ENCODE measurements at places on chromosomes 6 and 20.

DNA sequence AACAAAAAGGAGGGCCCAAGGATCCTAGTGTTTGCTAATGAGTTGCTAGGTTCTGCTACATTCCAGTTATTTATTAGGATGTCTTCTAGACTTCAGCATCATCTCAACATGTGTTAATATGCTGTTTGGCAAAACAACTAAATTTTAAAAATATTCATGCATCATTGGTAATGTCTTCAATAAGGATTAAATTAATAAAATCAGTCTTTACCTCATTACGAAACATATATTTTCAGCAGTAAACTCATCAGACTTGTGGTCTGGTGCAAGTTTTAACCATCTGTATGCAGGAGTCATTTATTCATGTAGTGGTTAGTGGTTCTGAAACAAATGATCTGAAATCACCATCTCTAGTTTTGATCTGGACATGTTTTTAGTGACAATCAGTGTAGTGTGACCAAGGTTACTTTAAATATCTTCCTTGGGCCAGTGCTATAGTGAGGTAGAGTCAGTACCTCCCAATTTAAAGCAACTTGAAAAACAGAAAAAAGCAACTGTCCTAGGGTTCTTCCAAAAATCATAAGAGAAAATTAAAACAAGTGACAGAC is 85.0 kb upstream of the KCNK16 start:
- DNase-seq: no peak

DNA sequence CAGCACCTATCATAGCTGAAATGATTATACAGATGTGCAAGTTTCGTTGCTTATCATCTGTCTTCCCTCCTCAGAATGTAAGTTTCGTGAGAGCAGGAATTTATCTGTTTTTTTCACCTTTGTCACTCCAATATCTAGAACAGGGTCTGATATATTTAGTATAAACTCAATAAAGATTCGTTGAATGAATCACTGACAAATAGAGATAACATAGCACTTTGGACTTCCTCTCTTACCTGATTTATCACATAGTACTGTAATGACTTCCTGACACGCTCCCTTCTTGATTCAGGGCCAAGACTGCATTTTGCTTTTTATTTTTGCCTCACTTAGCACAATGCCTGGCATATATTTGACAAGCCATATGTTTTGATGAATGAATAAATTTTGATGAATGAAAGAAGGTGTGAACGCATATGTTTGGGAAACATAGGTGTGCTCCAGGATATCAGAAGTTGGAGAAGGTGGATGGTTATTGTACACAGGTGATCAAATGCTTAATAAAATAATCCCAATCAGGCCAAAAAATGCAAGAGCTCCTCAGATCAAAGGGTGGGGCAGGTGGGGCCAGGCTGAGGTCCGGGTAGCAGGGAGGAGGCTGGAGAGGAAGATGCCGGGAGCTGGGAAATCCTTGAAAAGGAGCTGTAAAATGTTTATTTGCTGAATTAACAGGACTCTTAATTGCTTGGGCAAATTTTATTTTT is 33.0 kb downstream of the PIM1 start:
- DNase-seq: no peak

GRCh38 chr6:168612586-168612985 is 171.6 kb downstream of the SMOC2 start:
- DNase-seq: no peak

DNA sequence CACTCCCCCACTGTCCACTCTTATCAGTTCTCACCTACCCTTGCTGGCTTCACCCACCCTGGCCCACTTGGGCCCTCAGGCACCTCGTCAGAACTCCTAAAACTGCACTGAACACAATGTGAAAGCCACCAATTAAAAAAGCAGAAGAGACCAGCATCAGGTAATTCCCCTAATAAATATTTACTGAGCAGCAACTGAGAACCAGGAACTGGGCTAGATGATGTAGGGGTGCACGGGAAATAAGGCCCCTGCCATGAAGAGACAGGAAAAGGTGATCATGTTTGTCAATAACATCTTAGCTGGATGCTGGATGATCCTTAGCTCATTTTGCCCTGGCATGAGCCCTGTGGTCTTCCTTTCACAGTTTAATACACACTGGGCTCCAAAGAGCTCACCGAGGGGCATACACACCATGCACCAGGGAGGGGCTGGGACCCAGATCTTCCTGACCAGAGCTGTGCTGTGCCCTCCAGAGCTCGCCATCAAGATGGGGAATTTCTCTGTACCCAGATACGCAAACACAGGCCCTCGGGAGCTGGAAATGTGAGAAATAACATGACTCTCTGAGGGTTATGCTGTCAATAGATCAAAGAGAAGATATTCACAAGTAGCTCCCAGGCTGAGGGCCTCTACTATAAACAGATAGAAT is 113.6 kb upstream of the SLC22A16 start:
- DNase-seq: no peak

DNA sequence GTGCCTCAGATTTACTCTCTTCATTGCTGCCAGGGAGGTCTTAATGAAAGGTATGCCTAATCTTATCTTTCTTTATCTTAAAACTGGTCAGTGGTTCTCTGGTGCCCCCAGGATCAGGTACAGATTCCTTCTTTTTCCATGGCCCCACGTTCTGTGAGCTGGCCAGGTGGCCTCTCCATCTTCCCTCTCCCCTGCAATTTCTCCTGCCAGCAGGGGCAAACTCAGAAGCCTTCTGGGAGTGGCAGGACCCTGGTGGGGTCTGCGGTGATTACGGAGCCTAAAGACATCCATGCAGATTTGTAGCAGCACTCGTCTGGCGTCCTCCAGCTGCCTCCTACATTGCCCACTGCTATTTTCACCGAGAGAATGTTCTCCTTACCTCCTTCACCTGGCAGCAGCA is 95.8 kb downstream of the CCDC170 start:
- no peak for DNase-seq

GRCh38 chr6:13870214-13870830 is 54.4 kb upstream of the RNF182 start:
- DNase-seq: no peak

DNA sequence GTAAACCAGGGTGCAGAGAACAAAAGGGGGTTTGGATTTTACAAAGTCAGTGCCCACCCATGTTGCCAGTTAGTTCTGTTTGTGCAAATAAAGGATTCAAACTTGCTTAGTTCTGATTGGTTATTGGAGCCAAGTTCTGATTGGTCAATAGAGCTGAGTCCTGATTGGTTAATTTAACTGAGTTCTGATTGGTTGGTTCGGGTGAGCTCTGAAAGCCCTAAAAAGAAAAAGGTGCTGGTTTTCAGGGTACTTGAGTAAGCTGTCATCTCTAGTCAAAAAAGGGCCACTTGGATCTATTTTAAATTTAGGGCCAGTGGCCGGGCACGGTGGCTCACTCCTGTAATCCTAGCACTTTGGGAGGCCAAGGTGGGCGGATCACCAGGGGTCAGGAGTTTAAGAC is 47.6 kb downstream of the SCGN start:
- no peak for DNase-seq

DNA sequence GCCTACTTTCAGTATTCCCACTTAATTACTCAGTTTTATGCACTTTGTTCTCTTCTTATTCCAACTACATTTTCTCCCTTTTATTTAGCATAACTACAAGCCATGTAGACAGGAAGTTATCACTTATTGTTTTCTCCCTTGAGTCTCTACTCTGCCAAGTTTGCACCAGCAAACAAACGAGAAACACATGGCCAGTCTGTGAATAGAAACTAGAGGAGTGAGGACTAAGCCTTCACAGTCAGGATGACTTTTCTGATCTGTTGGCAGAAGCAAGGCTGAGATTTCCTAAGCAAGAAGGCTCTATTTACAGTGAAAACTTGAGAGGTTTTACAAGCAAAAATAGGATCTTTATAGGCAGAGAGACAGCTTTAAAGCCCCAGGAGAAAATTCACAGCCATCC is 69.8 kb upstream of the TINAG start:
- no peak for DNase-seq

DNA sequence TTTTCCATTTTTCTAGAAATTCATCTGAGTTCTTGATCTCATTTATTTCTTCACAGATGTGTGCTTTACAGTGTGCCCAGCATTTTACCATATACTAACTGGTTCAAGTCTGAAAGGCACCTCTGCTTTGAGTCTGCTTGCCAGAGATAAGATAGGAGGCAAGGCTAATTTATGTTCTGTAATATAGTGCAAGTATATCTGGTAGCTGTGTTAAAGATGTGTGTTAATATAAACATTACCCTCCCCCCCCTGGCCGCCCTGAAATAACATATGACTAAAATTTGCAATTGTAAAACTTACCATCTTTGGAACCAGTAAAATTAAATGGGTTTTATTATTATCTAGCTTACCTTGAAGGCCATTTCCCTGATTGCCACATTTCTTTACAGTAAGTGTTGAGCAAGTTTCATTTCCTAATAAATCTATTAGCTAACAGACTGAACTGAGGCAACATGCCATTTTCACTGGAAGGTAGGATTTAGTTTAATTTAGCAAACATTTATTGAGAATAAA is 2.7 kb downstream of the FBXO9 start:
- no peak for DNase-seq

GRCh38 chr20:58754584-58754983 is 62.0 kb downstream of the NPEPL1 start:
- no peak for DNase-seq

- DNase-seq: no peak
These were observed 144.5 kb upstream of the MCHR2 start for GRCh38 chr6:100138346-100139022.

DNA sequence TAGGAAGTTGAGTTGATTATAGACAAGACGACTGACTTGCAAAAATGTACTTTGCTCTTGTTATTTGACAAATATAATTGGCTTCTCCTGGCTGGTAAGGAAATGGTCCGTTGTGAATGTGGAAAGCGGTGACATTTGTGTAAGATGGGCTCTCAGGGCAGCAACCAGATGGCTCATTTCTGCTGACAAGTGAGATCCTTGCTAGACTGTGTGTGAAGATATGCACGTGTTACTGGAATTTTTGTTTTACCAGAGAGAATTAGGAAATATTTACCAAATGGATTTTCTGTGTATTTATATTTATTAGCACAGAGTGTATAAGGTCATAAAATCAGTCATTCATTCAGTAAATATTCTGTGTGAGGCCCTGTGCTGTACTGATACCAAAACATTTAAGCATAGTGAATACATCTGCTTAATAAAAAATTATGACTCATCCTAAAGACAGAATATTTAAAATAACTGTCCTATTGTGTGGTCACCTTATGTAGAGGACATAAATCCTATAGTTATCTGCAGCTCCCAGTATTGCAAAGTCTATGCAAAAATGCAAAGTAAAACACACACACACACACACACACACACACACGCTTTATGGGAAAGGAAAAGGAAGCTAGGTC is 109.9 kb upstream of the ASF1A start:
- no peak for DNase-seq

GRCh38 chr6:158684745-158685324 is 35.0 kb downstream of the SYTL3 start:
- no peak for DNase-seq

DNA sequence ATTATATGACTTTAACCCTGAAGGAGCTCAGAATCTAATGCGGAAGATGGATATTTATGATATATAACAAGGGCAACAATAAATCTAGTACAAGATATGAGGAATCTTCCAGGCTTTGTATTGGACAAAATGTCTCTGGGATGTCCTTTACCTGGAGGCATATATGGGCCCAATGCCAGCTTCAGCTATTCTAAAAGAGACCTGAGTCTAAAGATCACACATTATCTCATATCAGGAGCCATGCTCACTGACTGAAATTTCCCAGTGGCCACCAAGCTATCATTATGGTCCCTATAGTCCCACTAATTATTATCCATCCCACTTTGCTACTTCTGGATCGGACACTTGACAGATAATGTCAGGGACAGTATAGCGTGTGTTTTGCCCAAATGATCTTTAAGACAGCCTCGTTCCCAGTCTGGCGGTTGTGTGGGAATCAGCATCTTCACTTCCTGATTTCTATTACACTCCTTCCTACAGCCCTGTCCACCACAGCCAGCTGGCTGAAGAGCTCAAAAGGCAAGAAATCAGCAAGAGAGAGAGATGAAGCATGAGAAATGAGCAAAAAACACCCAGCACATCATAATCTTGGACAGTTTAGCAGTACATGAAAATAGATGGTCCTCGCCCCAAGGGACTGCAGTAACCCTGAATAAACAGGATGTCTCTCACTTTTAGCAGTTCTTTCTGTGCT is 34.9 kb downstream of the KLHL31 start:
- no peak for DNase-seq

GRCh38 chr20:37379967-37380828 is 34.3 kb downstream of the SRC start:
- no peak for DNase-seq

DNA sequence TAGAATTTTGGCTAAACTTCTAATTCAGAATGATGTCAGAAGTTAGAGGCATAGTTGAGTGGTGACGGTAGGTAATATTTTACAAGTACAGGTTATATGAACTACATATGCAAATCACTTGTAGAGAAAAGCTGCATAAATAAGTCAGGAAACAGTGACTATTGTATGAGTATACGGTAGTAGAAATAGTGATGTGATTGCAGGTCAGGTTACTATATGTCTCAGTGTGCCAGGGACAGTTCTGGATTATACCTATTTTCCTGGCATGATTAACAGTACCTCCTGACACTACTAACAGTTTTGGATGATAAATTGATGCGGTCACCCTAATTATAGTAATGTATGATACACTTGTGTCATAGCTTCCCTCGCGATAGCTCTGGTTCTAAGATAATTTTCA is 9.2 kb downstream of the DNAH8 start:
- no peak for DNase-seq

GRCh38 chr6:31479933-31480535 is 17.9 kb upstream of the MICB start:
- DNase-seq: no peak

DNA sequence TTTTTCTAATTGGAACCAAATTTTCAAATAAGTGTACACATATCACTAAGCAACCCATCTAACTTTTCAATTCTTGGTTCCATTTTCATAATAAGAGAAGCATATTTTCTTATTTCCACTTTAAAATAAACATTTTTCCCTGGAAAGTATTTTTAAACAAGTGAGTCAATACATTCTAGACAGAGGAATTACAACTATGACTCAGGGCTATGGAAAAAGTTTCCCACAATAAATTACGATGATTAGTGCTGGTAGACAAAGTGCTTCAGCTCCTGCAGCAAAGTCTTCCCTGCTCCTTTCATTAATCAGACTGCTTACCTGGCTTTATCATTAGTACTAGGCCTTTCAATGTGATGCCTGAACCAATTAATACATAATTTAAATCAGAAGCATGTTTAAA is 322.5 kb downstream of the HACE1 start:
- DNase-seq: no peak

DNA sequence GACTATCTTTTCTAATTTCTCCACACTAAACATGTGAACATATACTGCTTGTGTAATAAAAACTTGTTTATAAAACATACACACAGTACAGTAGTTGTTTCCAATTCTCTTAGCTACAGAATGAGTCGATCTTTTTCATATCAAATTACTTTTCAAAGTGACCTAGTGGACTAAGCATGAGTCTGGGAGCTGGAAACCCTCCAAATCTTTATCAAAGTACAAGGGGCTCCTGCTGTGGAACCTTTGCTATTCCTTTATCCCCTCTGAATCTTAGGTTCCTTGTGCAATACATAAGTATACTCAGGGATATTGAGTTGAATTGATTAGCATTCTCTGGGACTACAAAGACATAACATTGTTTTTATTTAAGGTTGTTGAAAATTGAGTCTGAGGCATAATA is 48.7 kb upstream of the TAB2 start:
- no peak for DNase-seq

Data from NCI-H1417 treated with DMSO at 0.1 percent for 48 hours (cell line).